ENCODE measurements at places on chromosomes 12 and 14. TPM values are rescaled to one million over a fixed set of nuclear protein-coding genes. Genes with fewer than 3 reads are reported as not detected.
A peak's percentile ranks its signal among the peaks of the same experiment; 100 is the strongest.

- H3K4me3 ChIP-seq, result no peak overlapping the region
- no peak overlapping the region for H3K27ac ChIP-seq
- no peaks in the 10 kb centered on the region for H3K36me3 ChIP-seq
- DNase-seq, result no peak
- peaks cover 9% of the 10 kb centered on the region for H3K4me1 ChIP-seq
- H3K27me3 ChIP-seq, result no peaks in the 10 kb centered on the region
Measured at GRCh38 chr14:60183138-60183537, 17.9 kb upstream of the DHRS7 start.

GRCh38 chr12:71426300-71427047 is 13.1 kb upstream of the LGR5 start:
- H3K4me3 ChIP-seq, result no peak overlapping the region
- no peaks in the 10 kb centered on the region for H3K27me3 ChIP-seq

DNA sequence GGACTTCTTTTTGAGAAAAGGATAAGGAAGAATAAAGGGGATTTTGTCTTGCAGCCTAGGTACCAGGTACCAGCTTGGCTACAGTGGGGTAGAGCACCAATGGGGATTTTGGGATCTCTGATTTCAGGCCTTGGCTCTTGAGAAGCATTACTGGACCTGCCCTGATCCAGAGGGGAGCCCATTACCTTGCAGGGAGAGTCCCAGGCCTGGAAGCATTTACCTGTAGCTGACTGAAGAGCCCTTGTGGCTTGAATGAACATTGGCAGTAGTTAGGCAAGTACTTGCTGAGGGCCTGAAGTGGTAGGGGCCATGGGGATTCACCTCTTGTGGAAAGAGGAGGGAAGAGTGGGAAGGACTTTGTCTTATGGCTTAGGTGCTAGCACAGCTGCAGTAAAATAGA is 308.2 kb upstream of the FBXO33 start:
- no peak overlapping the region for H3K27ac ChIP-seq
- H3K4me1 ChIP-seq, result no peaks in the 10 kb centered on the region
- H3K4me3 ChIP-seq, result no peak overlapping the region
- DNase-seq, result no peak

GRCh38 chr12:106044773-106045172 is 94.0 kb downstream of the NUAK1 start:
- H3K27me3 ChIP-seq, result no peaks in the 10 kb centered on the region
- no peaks in the 10 kb centered on the region for H3K4me1 ChIP-seq
- DNase-seq, result no peak
- H3K4me3 ChIP-seq, result no peak overlapping the region
- no peaks in the 10 kb centered on the region for H3K36me3 ChIP-seq

DNA sequence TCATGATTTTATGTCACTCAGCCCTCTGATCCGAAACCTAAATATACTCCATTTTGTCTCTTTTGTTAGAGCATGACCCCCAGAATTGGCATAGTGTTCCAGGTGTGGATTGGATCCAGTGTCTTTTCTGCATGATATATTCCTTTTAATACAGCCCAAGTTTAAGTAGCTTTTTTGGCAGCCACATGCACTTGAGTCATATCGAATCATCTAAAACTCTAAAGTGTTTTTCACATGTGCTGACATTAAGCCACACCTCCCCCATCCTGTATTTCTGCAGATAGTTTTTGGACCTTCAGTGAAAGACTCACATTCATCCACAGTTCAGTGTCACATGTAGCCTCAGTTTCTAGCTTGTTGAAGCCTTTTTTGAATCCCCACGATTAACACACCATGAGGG is 30.6 kb downstream of the BORCS5 start:
- H3K27me3 ChIP-seq, result no peaks in the 10 kb centered on the region
- no peak overlapping the region for H3K4me3 ChIP-seq
- no peaks in the 10 kb centered on the region for H3K36me3 ChIP-seq
- H3K4me1 ChIP-seq, result no peaks in the 10 kb centered on the region
- DNase-seq, result no peak
- H3K27ac ChIP-seq, result no peak overlapping the region

DNA sequence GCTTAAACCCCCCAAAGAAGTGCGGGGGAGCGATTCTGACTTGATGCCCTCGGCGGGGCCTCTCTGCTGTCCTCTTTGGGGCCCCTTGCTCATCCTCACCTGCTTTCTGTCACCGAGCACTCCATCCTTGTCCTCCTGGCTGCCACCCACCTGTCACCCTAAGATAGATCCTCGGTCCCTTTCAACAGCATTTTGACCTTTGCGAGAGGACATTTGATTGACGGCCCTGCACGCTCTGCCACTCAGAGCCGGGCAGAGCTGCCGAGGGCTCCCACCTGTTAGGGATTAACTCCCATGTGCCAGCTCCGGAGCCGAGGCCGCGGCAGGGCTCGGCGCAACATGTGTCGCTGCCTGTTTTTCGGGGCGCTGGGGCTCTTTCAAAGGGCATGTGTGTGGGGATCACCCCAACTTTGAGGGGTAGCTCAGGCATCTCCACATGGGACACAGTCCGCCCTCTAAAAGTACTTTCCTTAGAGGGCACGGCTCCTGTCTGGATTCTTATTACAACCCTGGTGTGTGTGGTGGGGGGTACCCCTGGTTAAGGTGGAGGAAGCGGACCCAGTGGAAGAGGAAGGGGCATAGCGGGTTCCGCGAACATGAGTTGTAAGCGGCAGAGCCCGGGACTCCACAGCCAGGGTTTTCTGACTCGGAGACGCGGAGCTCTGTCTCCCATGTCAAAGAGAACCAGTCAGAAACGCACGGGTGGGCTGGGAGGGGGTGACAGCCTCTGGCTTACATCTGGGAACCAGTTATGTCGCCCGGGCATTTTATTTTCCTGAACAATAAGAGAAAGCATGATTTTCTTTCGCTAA is 811 bp upstream of the MEG3 start:
- no peaks in the 10 kb centered on the region for H3K4me1 ChIP-seq
- H3K27me3 ChIP-seq, result peaks cover 22% of the 10 kb centered on the region
- no peaks in the 10 kb centered on the region for H3K36me3 ChIP-seq
- H3K27ac ChIP-seq, result peak overlapping the region; percentile 87
- no peak for DNase-seq

DNA sequence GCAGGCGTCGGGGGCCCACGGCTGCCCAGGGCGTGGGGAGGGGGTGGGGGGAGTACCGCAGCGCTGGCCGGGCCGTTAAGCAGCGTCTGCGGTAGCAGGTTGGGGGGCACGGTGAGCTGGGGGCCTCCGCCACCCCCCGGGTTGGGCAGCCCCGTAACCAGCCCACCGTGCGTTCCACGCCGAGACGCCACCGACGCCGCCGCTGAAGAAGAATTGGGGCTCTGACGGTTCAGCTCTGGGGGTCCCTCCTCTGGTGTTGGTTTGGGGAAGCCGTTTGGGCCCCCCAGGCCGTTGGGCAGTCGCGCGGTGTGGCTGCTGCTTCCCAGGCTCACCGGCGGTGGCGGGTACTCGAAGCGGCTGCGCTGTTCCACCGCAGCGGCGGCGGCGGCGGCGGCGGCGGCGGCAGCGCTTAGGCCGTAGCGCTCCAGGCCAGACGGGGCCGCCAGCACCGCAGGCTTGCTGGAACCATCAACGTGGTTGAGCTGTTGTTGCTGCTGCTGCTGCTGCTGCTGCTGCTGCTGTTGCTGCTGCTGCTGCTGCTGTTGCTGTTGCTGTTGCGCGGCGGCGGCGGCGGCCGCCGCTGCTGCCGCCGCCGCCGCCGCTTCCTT is 1.5 kb downstream of the IRF2BPL start:
- DNase-seq, result no peak
- peak overlapping the region; percentile 71 for H3K4me3 ChIP-seq
- H3K27ac ChIP-seq, result peak overlapping the region; percentile 99
- no peaks in the 10 kb centered on the region for H3K4me1 ChIP-seq

- no peak overlapping the region for H3K27ac ChIP-seq
- H3K4me3 ChIP-seq, result no peak overlapping the region
- H3K4me1 ChIP-seq, result no peaks in the 10 kb centered on the region
- no peak for DNase-seq
- no peaks in the 10 kb centered on the region for H3K27me3 ChIP-seq
Measured at GRCh38 chr12:91675401-91675800, 470.2 kb downstream of the BTG1 start.

GRCh38 chr14:66070542-66071319 is 415.4 kb upstream of the CCDC196 start:
- no peaks in the 10 kb centered on the region for H3K4me1 ChIP-seq
- H3K4me3 ChIP-seq, result no peak overlapping the region
- DNase-seq, result peak; percentile 33
- H3K27ac ChIP-seq, result no peak overlapping the region
- no peaks in the 10 kb centered on the region for H3K36me3 ChIP-seq

DNA sequence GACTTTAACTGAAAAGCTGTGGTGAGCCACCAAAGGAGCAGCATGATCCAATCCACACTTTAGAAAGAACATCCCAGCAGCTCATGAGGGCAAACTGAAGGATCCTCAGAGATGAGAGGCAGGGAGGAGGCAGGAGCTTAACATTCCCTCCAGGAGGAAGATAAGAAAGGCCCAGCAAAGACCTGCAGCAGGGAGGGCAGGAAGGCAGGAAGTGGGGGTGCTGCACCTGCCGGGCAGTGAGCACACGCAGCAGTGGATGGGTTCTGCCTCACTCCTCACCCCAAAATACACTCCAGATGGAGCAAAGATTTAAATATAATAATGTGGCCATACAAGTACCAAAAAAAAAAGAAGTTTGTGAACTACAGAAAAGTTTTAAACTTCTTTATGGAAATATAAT is 48.4 kb downstream of the GCH1 start:
- DNase-seq, result no peak
- H3K36me3 ChIP-seq, result no peaks in the 10 kb centered on the region
- no peak overlapping the region for H3K27ac ChIP-seq
- no peaks in the 10 kb centered on the region for H3K4me1 ChIP-seq
- no peaks in the 10 kb centered on the region for H3K27me3 ChIP-seq

DNA sequence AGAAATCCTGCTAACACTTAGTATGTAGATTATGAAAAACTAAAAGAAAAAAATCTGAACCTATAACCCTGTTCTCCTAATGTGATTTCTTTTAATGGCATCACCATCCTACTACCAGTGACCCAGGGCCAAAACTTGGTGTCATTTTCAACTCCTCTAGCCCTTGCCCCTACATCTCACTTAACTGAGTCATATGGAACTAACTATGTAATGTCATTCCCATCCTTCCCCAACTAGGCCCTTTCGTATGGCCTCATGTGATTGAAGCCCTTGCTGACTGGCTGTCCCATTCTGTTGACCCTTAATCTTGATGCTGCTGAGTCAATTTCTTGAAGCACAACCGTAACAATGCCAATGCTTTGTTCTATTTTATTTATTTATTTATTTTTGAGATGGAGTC is 7.6 kb downstream of the DMAC2L start:
- no peak overlapping the region for H3K27ac ChIP-seq
- H3K4me3 ChIP-seq, result no peak overlapping the region
- no peaks in the 10 kb centered on the region for H3K36me3 ChIP-seq
- H3K4me1 ChIP-seq, result peaks cover 40% of the 10 kb centered on the region
- no peaks in the 10 kb centered on the region for H3K27me3 ChIP-seq

The JDP2 gene
- 96.0 TPM for total RNA-seq

The DDX11 gene
- total RNA-seq, result 50.8 TPM

The ACRBP gene
- 2.3 TPM for total RNA-seq

The TAC3 gene
- total RNA-seq, result not detected

All from tibial nerve (tissue), 4 donors.